ENCODE measurements at places on chromosomes 5 and 9.

- no peak for DNase-seq
Observed at GRCh38 chr5:117488976-117489500, 914.4 kb upstream of the SEMA6A start.

- peak; percentile 39 for DNase-seq
Observed at GRCh38 chr9:137316012-137316981, 14.2 kb upstream of the NRARP start.

- DNase-seq: no peak
Observed at GRCh38 chr5:124841829-124842712, 95.6 kb upstream of the ZNF608 start.

- DNase-seq: no peak
Observed at GRCh38 chr9:110383491-110383890, 45.8 kb upstream of the TXNDC8 start.

DNA sequence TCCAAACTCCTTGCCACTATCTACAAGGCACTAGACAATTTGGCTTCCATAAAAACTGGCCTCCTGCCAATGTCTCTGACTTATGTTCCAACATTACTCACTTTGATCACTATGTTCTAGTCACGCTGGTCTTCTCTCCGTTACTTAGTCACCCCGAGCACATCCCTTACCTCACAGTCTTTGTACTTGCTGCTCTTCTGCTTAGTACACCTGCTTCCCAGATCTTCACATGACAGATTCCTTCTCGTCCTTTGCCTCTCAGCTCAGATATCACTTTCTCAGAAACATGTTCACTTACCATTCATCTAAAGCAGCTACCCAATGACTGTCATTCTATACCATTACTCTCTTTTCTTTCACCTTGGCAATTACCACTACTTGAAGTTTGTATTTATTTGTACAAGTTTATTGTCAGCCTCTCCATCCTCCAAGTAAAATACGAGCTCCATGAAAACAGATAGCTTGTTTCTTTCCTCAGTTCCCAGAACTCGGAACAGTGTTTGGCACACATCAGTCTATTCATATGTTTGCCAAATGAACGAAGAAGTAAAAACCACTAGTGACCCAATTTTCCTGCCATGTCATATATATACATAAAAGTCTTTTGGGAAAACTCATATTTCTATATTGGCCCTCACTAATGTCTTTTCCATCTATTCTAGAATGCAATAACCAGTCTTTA, 5.9 kb upstream of the SLC22A5 start:
- DNase-seq: no peak

DNA sequence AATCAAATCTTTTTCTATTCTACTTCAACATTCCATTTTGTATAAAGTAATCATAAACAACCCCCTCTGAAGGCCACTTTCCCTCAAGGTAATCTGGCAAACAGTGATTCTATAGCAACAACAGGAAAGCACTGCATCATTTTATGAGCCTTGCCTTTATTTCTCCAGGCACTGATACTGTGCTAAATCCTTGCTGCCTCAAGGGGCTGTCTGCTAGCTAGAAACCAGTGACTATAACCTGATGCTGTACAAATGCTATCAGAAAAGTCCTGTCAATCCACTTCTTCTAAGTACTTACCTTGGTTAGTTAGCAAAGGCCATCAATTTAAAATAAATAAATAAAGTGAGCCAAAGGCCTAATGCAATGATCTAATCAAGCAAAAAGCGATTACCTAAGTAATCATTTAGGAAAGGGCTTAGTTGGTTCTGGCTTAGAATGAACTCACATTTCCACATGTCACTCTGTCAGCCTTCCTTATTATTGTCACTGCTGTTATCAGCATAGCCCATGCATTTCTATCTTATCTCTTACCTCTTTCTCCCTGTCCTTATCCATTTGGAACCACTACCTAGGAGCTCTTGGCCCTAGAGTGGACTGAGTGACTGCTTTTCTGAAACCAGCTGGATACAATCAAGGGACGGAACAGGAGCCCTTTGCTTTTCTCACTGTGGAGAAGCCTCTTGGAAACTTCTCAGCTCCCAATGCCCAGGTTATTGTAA, 246.1 kb upstream of the MEF2C start:
- no peak for DNase-seq

GRCh38 chr9:131029574-131029952, 20.6 kb downstream of the LAMC3 start:
- no peak for DNase-seq

GRCh38 chr9:112249277-112249676, 74.2 kb upstream of the SUSD1 start:
- no peak for DNase-seq

DNA sequence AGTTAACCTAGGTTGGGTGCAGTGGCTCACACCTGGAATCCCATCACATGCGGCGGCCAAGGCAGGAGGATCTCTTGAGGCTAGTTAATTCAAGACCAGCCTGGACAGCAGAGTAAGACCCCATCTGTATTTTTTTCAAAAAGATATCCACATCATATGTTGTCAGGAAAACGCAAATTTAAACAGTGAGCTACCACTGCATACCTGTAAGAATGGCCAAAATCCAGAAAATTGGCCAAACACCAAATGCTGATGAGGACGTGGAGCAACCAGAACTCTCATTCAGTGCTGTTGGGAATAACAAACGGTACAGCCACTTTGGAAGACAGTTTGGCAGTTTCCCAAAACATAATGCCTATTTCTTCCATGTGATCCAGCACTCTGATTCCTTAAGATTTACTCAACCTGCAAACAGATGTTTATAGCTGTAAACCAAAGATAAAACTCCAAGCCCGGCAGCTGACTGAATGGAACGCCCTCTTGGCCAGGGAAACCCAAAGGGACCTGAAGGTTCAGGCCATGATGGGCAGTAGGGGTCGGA, 12.4 kb downstream of the CEL start:
- DNase-seq: no peak

GRCh38 chr9:134627417-134628353, 13.9 kb upstream of the COL5A1 start:
- DNase-seq: peak; percentile 41
